ACHN (cell line): ENCODE measurements at places on chromosomes 5 and 9.

- DNase-seq = no peak
Observed at GRCh38 chr5:159402311-159402710, 72.0 kb upstream of the IL12B start.

DNA sequence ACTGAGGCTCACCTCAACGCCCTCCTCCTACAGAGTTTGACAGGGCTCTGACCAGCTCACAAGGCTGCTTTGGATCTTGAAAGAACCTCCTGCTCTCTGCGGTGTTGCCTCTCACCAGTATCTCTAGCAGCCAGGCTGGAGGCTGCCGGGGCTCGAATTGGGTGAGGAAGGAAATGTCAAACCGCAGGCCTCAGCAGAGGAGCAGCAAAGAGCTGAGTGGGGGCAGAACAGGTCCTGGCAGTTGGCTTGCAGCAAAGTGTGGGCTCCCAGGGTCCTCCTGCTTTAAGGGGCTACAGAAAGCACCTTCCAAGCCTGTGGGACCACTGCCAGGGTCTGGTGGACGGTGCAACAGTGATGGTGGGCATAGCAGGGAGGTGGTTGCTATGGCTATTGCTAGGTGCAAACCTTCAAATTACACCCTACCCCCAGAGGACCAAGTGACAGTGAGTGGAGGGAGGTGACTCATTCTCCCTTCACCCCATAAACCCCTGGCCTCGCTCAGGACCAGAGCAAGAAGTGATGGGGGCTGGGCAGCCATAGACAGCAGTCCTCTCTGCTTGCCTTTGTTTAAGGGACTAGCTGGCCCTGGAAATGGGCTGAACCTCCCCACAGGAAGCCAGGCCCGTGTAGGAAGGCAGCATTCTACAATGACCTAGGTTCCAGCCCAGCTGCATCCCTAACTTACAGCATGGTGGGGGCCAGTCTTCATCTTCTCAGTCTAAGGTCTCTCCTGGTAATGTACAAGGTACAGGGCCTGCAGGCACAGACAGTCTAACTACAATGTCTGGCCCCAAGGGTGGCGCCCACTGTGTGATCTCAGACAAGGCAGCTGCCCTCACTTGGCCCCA is 18.7 kb downstream of the LCP2 start:
- DNase-seq = no peak

DNA sequence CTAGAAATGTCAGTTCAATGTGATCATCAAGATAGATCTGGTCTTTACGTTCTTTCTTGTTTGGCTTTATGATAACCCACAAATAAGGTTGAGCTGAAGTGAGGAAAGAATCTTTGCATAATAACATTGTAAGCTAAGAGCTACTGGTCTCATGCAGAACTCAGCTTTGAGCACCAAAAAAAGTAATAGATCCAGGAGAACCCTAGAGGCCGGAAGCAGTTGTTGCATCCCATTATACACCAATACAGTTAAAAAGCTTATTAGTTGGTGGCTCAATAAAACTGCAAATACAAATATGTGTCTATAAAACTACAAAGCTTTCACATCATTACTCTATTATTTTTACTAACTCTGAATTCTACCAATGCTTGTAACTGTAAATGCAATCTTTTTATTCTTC is 85.5 kb upstream of the NUDT12 start:
- DNase-seq = no peak

- no peak for DNase-seq
Observed at GRCh38 chr5:158287643-158288271, 428.8 kb upstream of the CLINT1 start.

- DNase-seq = no peak
Observed at GRCh38 chr5:17019324-17019723, 83.2 kb upstream of the MYO10 start.

DNA sequence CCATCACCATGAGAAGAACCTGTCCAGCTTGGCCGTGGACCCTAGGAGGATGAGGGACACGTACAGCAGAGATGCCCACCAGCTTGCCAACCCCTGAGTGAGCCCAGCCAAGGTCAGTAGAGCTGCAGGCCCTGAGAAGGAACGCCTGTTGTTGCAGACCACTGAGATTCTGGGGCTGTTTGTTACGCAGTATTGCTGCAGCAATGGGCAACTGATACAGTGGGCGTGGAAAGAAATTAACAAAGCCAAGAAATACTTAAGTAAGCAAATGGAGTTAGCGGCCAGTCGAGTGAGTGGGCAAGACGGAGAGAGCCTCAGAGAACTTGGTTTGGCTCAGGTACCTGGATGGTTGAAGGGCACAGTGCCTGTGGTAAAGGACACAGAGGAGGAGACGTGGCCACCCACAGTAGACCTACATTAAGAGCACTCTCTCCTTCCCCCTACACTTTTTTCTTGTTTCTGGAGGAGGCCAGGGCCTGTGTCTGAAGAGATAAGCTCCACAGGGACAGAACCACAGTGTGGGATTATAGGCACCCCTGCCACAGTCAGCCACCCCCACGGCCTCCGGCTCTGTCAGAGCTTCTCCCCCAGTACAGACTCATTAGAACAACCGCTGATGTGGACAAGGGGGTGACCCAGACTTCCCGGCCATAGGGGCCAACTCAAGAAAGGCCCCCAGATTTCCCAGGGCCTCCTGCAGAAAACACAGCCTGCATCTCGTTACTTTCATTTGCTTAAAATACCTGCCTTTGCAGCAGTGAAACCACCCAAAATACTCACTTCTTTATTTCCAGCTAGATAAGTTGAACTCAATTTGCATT is 40.1 kb upstream of the GRHPR start:
- no peak for DNase-seq

- no peak for DNase-seq
Observed at GRCh38 chr5:6475626-6476312, 27.1 kb downstream of the UBE2QL1 start.

- peak; percentile 97 for DNase-seq
Observed at GRCh38 chr9:113593682-113594281, 130.3 kb downstream of the RGS3 start.

GRCh38 chr5:109324351-109324750 is 85.4 kb downstream of the PJA2 start:
- no peak for DNase-seq

DNA sequence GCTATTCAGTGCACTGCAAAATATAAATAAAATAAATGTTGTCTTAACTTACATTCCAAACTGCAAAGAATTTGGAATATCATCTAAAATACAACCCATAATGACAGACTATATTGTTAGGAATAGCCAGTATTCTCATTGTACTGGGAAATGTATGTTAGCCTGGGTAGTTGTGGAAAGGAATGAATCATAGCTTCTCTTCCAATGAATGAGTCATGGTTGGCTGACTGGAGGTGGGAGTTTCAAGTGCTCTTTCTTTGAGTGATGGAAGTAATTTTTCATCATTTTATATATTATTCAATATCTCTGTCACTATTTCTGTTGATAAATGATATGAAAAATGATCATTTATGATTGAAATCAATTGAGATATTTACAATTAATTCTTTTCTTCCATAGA is 158.6 kb upstream of the ARRDC3 start:
- DNase-seq = peak; percentile 16
